ENCODE measurements at places on chromosomes 11 and 22.
A peak's percentile ranks its signal among the peaks of the same experiment; 100 is the strongest.

- peak; percentile 22 for DNase-seq
Observed at GRCh38 chr11:28089378-28089777, 18.6 kb downstream of the KIF18A start.

GRCh38 chr11:15307619-15308024 lies 192.9 kb downstream of the INSC start:
- no peak for DNase-seq

DNA sequence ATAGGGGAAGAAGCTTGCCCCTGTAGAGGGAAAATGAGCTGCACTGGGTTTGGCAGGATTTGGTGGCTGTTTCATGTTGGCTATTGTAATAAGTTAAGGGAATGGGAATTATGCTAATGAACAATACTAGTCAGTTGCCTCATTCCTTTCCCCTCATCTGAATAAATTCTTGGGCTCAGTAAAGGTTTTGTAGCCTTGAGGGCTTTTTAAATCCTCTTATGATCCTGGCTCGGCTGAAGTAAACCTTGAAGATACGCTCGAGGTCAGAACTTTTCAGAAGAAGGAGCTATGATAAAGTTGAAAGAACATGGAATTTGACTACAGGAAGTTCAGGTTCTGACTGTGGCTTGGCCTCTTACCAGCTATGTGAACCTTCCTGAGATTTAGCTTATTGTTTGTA lies 448.7 kb downstream of the RAB38 start:
- DNase-seq = no peak

- DNase-seq = no peak
Observed at GRCh38 chr11:128983023-128983422, 40.4 kb upstream of the TP53AIP1 start.

DNA sequence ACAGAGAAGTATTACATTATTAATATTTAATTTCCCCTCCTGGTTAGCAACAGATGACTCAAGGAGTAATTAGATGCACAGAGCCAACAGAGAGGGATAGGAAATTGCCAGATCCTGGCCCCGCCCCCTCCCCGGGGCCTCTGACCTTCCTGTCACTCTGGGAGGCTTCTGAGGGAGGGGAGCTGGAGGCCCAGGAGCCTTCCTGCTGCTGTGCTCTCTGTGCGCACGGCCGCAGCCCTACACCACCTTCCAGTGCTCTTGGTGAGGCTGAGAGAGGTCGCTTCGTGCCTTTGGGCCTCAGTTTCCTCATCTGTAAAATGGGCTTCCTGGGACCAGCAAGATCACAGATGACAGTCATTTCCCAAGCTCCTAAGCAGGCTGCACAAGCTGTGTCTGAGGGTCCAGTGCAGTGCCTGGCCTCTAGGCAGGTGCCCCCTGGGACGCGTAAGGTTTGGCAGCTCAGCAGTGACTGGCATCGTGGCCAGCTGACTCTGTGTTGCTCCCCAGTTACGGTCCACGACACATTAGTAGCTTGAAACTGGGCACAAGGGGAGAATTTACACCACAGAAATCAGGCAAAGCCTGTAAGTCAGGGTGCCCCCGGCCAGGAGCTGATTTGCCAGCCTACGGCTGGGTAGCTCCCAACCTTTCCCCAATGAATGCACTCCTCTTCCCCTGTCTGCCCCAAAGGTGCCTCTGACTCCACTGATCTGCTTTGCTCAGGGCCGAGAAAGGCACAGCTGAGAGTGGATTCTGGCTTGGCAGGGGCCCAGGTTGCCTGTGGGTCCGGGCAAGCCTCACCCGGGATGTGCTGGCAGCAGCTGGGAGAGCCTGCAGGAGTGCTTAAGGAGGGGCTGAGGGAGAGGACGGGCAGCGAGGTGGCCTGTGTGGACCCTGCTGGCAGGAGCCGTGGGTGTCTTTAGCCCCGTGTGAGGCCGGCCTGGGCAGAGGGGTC lies 2.3 kb downstream of the ADORA2A start:
- no peak for DNase-seq

GRCh38 chr11:74677131-74677530 lies 54.1 kb downstream of the CHRDL2 start:
- DNase-seq = no peak

DNA sequence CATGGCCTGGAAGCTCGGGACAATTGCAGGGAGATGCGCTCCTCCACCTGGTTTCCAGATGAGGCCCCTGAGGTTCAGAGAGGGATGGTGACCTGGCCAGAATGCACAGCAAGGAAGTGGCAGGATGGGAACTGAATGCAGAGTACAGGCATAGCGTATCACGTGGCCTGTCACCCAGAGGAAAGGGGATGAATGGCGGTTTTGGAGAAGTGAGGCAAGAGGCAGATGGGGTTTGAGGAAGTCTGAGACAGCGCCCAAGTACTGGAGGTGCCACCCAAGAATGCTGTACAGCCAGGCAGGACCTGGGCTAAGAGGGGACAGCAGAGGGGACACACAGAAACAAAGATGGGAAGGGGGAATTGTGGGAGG lies 4.9 kb downstream of the RAB3IL1 start:
- no peak for DNase-seq

- DNase-seq = no peak
Observed at GRCh38 chr11:12134236-12134585, 23.8 kb downstream of the MICAL2 start.
